ENCODE measurements at places on chromosomes 16 and 17. TPM values are rescaled to one million over a fixed set of nuclear protein-coding genes. Genes with fewer than 3 reads are reported as not detected.

Gene ARHGAP44
- total RNA-seq = not detected

GRCh38 chr17:21027031-21027430 lies 15.8 kb downstream of the USP22 start:
- no peak for DNase-seq

DNA sequence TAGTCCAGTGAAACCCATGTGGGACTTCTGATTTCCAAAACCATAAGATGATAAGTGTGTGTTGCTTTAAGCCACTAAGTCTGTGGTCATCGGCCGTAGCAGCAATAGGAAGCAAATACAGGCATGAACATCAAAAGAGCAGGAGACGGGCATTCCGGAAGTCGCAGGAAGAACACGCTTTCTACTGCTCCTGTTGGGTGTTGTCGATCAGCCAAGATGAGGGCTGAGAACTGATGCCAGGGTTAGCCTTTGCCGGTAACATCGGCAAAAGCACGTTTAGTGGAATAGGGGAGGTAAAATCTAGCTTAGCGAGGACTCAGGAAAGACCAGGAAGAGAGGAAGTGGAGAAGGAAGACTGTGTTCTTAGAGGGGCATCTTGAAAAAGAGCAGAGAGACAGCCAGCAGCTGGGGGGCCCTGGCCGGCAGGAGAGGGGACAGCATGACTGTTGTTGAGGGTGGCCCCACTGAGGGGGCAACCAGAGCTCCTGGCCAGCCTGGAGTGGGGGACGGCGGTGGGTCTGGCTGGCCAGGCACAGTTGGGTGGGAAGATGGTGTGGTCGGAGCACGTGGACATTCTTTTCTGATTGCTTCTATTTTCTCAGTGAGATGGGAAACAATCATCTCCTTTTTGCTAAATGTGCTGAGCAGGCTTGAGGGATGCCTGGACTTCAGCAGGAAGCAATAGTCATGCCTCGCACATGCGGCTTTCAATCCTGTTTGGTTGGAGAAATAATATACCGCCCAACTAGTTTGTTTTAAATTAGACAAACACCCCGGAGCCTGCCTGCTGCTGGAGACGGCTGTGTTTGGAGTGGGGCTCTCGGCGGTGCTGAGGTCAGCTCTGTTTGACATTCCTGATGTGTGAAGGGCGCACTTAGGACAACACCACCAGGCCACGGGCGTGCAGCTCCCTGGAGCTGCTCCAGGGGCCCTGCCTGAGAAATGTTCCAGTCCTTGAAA lies 109.9 kb downstream of the METRNL start:
- DNase-seq = no peak

GRCh38 chr16:69709456-69710084 lies 16.8 kb downstream of the NQO1 start:
- peak; percentile 66 for DNase-seq

- DNase-seq = no peak
Observed at GRCh38 chr16:78768718-78769117, 669.3 kb downstream of the WWOX start.

Gene KRTAP3-1
- not detected for total RNA-seq

Gene PHOSPHO1
- not detected for total RNA-seq

Gene CCL1
- not detected for total RNA-seq

DNA sequence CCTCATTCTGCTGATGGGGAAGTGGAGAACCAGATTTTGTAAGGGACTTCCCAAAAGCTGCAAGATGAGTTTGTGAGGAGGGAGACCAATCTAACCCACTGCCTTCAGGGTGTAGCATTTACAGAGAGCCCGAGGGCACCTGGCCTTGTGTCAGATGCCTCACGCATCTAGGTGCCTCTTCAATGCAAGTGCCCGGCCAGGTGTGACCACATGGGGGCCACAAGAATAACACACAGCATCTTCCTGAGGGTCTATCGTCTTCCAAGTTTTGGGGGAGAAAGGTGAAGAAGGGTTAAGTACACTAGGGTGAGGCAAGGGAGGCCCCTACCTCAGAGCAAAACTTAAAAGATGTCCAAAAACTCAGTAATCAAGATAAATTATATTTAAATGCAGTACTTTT lies 401.7 kb upstream of the CDH5 start:
- DNase-seq = no peak

GRCh38 chr16:84059946-84060901 lies 17.6 kb upstream of the SLC38A8 start:
- DNase-seq = no peak

DNA sequence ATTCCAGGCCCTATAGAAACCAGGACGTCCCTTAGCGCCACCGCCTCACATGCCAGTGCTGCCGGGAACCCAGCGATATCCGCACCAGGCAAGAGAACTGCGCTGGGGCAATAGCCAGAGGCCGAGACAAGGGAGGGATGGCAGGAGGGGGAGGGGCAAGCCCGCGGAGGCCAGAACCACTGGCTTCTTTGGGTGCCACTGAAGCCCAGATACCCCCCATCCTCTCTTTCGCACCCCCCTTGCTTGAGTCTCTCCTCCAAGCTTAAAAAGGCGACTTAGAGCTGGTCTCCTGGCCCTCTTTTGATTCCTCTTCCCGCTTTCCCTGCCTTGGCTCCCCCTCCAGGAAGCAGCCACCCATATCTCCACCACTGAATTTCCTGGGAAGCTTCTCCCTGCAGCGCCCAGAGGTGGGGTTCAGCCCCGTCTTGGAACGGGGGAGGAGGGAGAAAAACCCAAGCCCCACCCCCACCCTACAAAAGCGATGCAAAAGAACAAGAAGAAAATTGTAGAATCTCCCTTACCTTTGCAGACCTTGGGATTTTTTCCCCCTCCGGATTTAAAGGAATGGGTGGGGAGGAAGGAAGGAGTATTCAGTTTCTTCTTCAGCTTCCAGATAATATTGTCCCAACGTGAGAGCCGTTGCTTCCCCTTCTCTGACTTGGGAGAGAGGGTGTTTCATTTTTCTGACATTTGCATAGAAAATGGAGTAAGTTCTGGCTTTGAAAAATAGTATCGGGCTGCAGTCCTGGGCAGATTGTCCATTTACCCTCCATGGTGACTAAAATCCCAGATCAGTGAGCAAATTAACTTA lies 622 bp downstream of the HOXB6 start:
- DNase-seq = no peak

Gene OR3A2
- total RNA-seq = 1.0 TPM

DNA sequence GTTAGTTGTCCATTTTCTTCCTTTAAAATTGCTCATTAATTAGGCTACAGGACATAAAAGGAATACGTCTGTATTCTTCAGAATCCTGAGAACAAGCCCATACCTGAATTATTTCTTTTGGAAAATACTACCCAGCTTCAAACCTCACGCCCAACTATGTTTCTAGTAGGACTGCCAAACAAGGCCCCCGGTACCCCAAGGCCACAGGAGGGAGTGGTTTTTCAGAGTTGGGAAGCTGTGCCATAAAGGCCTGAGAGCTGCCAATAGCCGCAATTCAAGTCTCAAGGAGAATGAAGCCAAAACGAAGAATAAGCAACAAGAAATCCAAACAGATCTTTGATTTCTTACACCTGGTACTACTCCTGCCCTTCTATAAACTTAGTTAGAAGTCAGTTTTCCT lies 48.3 kb downstream of the UBE2G1 start:
- no peak for DNase-seq

- DNase-seq = peak; percentile 50
Observed at GRCh38 chr17:37770631-37771518, 26.0 kb upstream of the HNF1B start.
